NCI-H460 (cell line): ENCODE measurements at places on chromosomes 6 and 20.
A peak's percentile ranks its signal among the peaks of the same experiment; 100 is the strongest.

GRCh38 chr6:137737836-137738596 lies 129.0 kb upstream of the TNFAIP3 start:
- DNase-seq: peak; percentile 97

- no peak for DNase-seq
Measured at GRCh38 chr6:154468760-154469159, 41.7 kb downstream of the CNKSR3 start.

DNA sequence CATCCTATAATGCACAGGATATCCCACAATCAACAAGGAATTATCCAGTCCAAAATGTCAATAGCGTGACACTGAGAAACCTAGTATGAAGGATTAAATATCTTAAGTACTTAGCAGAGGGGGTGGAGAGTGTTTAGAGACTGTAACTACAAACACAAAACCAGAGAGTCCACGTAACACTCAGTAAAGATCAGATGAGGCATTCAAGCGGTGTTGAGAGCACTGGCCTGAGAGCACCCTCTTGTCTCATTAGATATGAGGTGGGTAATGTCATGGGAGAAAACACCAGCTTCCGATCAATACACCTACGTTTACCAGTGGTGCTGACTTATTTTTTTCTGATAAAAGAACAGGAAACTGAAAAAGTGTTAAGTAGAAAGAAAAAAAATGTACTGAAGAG lies 2.3 kb downstream of the FAM184A start:
- DNase-seq: no peak

DNA sequence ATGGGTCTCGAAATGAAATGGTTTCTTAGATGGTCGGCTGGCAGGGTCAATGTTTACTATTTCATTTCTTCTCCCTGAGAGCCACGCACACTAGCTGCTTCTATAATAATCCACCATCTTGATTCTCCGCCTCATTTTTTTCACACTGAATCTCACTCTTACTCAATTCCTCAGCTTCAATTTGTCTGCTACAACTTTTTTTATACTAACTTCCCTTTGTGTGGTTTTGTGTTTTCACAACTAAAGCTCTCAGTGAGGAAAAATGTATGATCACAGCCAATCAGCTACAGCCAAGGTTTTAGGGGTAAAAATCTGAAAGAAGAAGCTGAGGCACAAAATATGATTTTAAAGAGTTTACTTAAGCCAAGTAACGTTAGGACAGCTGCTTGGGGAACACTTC lies 1309.4 kb downstream of the EPHA7 start:
- no peak for DNase-seq

GRCh38 chr6:36241728-36242127 lies 28.1 kb upstream of the PNPLA1 start:
- no peak for DNase-seq

DNA sequence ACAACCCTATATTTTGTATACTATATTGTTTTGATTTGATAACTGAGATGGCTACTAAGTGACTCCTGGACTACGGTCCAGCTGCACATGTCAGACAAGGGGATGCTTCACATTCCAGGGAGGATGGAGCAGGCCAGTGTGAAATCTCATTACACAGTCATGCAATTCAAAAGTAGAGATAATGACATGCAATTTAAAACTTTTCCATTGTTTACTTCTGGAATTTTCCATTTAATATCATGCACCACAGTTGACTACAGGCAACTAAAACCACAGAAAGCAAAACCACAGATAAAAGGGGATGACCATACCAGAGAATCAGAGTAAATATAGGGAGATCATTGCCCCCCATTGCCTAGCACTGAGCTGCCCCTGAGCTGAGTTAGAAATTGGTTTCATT lies 366.4 kb downstream of the BTBD9 start:
- no peak for DNase-seq

GRCh38 chr6:166005944-166006899 lies 161.4 kb downstream of the TBXT start:
- peak; percentile 96 for DNase-seq

DNA sequence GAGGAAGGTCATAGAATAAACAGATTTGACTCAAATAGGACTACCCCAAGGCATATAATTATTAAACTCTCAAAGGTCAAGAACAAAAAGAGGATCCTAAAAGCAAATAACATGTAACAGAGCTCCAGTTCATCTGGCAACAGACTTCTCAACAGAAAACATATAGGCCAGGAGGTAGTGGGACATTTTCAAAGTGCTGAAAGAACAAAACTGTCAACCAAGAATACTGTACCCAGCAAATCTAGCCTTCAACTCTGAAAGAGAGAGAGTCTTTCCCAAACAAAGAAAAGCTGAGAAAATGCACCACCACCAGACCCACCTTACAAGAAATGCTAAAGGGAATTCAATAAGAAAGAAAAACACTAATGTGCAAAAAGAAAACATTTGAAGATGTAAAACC lies 11.9 kb downstream of the NQO2 start:
- no peak for DNase-seq

DNA sequence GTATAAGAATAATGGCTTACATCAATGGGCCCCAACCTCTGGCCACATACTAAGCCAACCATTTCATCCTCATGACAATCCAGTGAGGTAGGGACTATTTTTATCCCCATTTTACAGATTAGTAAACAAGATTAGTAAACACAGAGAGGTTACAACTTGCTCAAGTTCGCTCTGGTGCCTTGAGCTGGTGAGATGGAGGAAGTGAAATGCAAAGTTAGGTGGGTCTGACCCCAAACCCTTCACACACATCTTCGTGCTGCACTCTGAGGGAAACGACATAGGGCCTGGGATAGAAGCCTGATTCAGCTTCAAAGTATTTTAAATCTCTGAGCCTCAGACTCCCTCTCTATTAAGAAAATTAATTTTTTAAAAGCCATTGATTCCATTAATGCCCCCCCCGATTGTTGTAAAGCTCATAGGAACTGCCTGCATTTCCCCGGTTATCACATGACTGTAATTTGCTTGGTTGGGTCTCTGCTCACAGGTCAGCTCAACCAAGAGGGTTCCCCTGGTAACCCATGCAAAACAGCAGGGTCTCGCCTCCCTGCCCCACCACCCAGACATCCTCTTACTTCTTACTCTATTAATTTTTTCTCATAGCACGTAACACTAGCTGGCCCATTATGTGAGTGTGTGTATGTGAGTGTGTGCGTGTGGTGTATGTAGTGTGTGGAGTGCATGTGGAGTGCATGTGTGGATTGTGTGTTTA lies 221.2 kb downstream of the MAFB start:
- no peak for DNase-seq

GRCh38 chr6:46217671-46218131 lies 46.9 kb upstream of the ENPP5 start:
- DNase-seq: no peak
